ENCODE measurements at places on chromosomes 5 and 9.
A peak's percentile ranks its signal among the peaks of the same experiment; 100 is the strongest.

- peak; percentile 87 for DNase-seq
Measured at GRCh38 chr9:127159325-127159801, 36.9 kb upstream of the ANGPTL2 start.

DNA sequence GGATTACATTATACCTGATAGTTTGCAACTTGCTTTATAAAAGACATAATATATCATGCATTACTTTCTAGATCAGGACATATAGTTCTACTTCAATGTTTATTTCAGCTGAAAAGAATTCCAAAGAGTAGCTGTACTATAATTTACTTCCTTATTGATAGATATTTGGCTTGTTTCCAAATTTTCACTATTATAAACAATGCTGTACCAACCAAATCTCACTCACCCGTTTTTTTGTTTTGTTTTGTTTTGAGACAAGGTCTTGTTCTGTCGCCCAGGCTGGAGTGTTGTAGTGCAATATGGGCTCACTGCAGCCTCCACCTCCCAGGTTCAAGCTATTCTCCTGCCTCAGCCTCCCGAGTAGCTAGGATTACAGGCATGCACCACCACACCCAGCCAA lies 132.7 kb downstream of the GNAQ start:
- DNase-seq: no peak

- no peak for DNase-seq
Measured at GRCh38 chr5:174436750-174437149, 287.6 kb upstream of the MSX2 start.

GRCh38 chr5:128559300-128560297 lies 21.6 kb upstream of the FBN2 start:
- no peak for DNase-seq

GRCh38 chr5:176469296-176469695 lies 21.1 kb downstream of the FAF2 start:
- DNase-seq: peak; percentile 43

- DNase-seq: no peak
Measured at GRCh38 chr9:92503156-92503555, 20.9 kb upstream of the ASPN start.

DNA sequence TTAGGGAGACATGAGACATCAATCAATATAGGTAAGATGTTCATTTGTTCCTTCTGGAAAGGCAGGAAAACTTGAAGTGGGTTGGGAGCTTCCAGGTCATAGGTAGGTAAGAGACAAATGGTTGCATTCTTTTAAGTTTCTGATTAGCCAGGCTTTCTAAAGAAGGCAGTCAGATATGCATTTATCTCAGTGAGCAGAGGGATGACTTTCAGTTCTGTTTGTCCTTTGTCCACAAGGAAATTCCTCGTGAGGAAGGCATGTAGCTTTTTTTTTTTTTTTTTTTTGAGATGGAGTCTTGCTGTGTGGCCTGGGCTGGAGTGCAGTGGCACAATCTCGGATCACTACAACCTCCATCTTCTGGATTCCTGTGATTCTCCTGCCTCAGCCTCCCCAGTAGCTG lies 155.3 kb upstream of the ABCA1 start:
- DNase-seq: no peak

DNA sequence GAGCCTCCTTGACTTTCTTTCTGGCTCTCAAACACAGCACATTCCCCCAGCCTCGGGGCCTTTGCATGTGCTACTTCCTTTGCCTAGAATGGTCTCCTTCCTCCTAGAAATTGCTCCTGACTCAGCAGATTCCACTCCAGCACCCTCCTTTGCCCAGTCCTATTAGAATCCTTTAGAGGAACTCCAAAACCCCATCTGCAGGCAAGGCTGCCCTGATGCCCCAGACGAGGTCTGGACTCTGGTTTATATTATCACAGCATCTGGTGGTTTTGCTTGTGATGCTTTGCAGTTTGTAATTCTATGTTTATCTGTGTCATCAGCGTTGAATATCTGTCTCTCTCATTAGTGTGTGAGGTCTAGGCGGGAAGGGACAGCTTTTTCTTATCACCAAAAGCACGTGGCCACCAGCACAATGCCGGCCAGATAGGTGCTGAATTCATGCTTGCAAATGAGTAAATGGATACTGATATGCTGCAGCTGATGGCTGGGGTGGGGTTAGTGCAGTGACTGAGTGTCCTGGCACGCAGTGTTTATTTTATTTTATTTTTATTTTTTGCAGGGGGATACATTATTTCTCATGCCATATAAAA lies 30.0 kb upstream of the ANKH start:
- DNase-seq: peak; percentile 51

- no peak for DNase-seq
Measured at GRCh38 chr9:89413963-89414638, 83.8 kb downstream of the SEMA4D start.

GRCh38 chr5:42302186-42302585 lies 121.1 kb upstream of the GHR start:
- no peak for DNase-seq

Measured in AG10803 (cell line).